GM12892 (cell line): ENCODE measurements at places on chromosomes 12 and 14.

DNA sequence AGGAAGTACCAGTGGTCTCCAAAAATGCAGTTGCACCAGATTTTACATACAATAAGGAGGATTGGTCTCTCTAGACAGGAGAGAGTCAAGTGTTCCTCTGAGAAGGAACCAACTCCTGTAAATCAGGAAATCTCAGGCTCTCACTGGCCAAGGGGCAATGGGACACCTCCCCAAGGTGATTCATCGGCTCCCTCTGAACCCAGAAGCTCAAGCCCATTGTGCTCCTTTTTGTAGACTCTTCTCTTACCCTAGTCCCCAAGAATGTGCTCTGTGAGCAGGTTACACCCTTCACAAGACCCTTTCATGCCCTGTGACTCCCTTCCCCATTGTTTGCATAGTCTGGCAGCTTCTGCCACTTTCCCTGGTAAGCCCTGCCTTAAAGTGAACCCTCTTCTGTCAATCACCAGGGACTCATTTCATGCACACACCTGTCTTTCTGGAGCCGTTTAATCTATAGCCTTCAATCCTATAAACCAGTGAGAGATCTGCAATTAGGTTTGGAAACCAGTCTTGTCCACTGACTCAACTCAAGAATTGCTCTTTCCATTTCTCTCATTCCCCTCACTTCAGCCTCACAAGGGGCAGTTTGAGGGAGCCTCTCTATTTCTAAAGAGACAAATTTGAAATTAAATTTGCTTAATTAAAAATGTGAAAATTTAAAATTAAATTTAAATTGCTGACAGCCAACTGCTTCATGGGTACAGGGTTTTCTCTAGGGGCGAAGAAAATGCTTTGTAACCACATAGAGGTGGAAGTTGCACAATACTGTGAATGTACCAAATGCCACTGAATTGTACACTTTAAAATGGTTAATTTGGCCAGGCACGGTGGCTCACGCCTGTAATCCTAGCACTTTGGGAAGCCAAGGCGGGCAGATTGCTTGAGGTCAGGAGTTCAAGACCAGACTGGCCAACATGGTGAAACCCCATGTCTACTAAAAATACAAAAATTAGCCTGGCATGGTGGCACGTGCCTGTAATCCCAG lies 38.3 kb upstream of the LTA4H start:
- no peak for DNase-seq

DNA sequence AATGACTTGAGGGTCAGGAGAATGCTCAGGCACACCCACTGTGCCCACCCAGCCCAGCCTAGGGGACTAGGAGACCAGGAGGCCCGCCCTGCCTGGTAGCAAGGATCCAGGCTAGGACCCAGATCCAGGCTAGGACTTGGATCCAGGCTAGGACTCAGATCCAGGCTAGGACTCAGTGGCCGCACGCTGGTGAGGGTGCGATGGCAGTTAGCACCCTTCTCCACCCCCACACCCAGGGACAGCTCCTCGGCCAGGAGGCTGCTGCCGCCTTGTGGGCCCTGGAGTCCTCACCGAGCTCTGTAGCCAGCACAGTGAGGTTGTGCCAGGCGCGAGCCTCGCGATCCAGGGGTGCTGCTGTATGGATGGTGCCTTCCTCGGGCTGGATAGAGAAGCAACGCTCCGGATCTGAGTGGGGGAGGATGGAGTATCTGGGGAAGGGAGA lies 5.1 kb downstream of the CDH24 start:
- DNase-seq = no peak

GRCh38 chr12:97493731-97494130 lies 31.1 kb downstream of the RMST start:
- no peak for DNase-seq

- no peak for DNase-seq
These were observed 4.5 kb downstream of the HCAR1 start for GRCh38 chr12:122726080-122726558.

GRCh38 chr12:28413460-28414109 lies 223.3 kb downstream of the CCDC91 start:
- no peak for DNase-seq

GRCh38 chr12:105330931-105331804 lies 677 bp downstream of the C12orf75 start:
- peak; percentile 39 for DNase-seq

DNA sequence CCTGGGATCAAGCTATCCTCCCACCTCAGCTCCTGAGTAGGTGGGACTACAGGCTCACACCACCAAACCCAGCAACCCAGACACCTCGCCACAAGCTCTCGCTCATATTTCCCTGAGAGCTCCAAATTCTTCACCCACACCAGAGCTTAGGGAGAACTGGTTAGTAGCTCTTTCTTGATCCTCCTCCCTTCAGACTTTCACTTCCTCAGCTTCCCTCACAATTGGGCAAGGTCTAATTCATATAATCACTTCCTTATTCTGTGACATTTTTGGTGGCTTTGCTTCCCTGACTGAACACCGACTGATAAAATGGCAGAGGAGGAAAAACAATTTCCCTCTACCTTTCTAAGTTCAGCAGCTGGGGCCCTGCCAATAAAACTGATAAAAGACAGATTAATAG lies 88.5 kb downstream of the GXYLT1 start:
- DNase-seq = no peak

GRCh38 chr12:12476857-12477531 lies 85.7 kb downstream of the DUSP16 start:
- no peak for DNase-seq

GRCh38 chr14:105366386-105367074 lies 31.8 kb upstream of the TEX22 start:
- no peak for DNase-seq

DNA sequence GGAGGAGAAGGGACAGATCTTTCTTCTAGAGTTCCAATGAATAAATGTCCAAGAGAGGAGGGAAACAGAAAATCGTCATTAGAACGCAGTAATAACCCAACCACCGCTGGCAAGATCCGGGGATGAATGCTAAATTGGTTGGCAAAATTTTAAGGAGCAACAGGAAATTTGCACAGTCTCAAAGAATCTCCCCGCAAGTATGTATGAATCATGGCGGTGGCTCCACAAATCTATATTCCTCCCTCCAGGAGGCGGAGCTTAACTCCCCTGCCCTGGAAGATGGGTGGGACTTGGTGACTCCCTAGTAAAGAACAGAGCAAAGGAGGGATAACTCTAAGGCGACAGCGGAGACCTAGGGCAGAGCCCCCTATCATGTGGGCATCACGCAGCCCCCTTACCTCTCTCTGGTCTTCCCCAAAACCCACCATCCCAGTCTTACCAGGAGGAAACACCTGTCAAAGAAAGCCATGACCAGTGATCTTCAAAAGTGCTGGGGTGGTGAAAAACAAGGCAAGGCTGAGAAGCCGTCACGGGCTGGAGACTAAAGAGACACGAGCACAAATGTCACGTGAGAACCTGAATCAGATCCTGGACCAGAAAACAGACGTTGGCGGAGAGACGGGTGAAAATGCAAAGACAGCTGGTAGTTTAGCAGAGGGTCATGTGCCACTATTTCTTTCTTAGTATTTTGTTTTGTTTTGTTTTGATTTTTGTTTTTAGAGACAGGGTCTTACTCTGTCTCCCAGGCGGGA lies 125.8 kb downstream of the NCOR2 start:
- DNase-seq = no peak

DNA sequence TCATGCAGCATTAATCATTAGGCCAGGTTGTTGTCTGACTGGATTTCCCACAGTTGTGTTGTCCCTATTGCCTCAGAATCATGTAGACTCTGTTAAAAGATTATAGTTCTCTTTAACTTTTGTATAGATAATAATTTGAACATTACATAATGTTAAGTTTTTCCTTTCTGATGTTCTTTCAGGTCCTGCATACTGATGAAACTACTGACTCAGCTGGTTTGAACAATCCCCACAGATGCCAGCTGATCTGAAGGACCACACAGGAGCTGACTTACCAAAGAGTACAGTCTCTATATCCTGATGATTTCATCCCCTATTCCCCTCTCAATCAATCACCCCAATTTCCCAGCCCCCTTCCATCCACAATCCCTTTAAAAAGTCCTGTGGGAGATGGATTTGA lies 341.2 kb upstream of the MGAT4C start:
- no peak for DNase-seq

GRCh38 chr12:117140397-117141096 lies 41.3 kb upstream of the TESC start:
- no peak for DNase-seq

DNA sequence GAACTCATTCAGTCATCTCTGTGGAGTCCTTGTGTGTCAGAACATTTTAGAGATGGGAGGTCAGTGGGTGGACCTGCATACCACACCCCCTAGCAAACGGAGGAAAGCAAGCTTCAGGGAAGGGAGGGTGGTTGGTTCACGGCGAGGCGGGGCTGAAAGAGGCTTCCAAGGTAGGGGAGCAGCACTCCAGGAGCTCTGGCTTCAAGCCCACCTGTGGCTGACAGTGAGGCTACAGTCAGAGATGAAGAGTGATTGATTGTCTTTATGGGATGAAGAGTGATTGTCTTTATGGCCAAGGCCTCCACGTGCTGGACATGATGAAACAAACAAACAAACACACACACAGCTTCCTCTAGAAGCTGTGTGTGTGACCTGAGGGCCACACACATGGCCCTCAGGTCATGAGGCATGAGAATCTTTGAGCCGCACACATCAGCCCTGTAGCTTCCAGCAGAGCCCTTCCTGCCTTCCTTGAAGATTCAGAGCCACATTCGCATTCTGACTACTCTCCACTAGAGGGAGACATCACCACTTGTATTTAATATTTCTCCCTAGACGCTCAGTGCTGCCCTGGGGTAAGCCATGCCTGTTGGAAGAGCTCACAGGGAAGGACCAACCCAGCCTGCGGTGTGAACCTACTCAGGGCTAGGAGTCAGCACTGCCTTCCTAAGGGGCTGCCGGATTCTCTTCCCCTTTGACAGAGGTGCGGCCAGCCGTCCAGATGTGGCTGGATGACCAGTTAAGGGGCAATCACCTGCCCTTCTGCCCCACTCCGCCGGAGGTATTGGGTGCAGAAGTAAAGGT lies 54.4 kb upstream of the KCNA1 start:
- peak; percentile 47 for DNase-seq

- DNase-seq = no peak
These were observed 8.6 kb downstream of the SLC38A6 start for GRCh38 chr14:60989599-60989998.

GRCh38 chr12:121533394-121534090 lies 47.3 kb downstream of the KDM2B start:
- no peak for DNase-seq

GRCh38 chr12:83763425-83763824 lies 1076.7 kb downstream of the TMTC2 start:
- DNase-seq = no peak

DNA sequence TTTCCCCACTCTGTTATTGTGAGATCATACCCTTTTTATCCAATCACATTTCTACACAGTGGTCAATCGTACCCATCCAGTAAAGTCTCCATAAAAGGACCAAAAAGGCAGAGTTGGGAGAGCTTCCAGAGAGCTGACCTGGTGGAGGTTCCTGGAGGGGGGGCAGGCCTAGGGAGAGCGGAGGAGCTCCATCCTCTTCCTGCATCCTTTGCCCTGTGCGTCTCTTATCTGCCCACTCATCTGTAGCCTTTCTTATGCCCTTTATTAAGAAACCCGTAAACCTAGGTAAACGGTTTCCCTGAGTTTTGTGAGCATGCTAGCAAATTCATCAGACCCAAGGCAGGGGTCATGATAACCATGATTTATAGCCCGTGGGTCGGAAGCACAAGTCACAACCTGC lies 26.2 kb downstream of the EVL start:
- DNase-seq = no peak

DNA sequence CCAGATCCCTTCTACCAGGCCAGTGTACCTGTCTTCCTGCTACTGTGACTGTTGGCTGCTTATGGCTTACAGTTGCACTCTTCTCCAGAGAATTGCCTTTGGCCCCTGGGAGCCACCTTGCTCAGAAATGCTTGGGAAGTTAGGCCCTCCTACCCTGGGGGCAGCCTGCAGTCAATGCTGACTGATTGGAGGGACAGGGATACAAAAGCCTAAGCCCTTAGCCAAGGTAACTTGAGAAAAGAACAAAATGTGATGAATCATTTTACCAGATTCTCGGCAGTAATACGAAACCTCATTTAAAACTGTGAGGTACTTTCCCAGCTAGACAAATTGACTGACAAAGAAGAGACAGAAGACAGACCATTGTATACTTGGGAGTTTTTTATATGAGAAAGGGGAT lies 47.3 kb downstream of the PTCSC3 start:
- no peak for DNase-seq

DNA sequence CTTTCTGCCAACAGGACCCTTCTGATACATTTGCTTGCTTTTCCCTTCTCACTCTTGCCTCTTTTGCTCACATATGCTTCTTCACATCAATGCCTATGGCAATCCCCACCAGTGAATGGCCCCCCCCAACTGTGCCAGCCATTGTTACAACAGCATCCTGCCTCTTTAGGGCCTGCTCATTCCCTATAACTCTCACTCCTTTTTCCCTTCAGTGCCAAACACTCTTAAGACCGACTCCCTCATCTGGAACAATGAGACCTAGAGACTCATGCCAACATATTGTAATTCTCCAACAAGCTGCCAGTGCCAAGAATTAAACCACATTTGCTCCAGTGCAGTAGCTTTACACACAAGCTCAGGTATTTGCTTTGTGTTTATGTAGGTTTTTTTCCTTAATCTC lies 189.0 kb downstream of the SOX5 start:
- DNase-seq = no peak

DNA sequence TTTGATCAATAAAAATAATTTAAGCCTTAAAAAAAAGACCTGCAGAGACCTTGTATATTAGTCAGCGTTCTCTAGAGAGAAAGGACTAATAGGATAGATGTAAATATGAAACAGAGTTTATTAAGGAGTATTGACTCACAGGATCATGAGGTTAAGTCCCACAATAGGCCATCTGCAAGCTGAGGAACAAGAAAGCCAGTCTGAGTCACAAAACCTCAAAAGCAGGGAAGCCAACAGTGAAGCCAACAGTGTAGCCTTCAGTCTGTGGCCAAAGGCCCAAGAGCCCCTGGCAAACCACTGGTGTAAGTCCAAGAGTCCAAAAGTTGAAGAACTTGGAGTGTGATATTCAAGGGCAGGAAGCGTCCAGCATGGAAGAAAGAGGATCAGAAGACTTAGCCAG lies 66.3 kb downstream of the TBX5 start:
- no peak for DNase-seq

DNA sequence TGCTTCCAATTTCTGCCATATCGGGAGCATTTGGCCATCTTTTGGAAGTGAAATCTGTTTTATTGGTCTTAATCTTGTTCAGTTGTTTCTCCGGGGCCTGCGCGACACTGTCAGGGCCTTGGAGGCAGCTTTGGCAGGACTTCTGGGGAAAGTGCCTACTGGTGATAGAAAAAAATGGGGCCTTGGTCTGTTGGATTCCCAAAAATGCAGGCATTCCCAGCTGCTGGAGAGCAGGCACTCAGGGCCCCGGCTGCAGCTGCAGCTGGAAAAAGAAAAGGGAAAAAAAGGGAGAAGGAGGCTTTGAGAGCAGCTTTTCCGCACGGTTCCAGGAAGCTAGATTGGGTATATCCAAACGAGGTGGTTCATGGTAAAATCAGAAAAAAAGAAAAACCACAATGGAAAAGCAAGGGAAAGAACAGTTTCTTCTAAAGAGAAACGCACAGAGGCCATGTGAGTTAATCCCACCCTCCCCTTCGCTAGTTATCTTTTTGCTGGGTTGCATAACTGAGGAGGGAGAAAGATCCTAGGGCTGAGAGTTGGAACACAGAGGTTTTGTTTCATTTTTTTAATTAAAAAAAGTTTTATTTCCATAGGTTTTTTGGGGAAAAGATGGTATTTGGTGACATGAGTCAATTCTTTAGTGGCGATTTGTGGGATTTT lies 134.7 kb upstream of the RFLNA start:
- no peak for DNase-seq
